Epithelial cell of proximal tubule (primary cell): ENCODE measurements at places on chromosomes 1 and 21. TPM values are rescaled to one million over a fixed set of nuclear protein-coding genes. Genes with fewer than 3 reads are reported as not detected.

The NECTIN4 gene
- 3.0 and 6.1 TPM in 2 replicates for total RNA-seq

The C21orf58 gene
- 10.3 and 12.1 TPM in 2 replicates for total RNA-seq

GRCh38 chr1:38508232-38508631 is 351.3 kb downstream of the RRAGC start:
- no peak for DNase-seq

GRCh38 chr1:3534803-3535637 is 76.3 kb downstream of the MEGF6 start:
- DNase-seq = no peak

GRCh38 chr1:61606448-61607312 is 118.3 kb downstream of the TM2D1 start:
- DNase-seq = no peak

GRCh38 chr21:14766241-14766640 is 220.1 kb upstream of the SAMSN1 start:
- no peak for DNase-seq
